Suppressor macrophage (primary cell): ENCODE measurements at places on chromosomes 5 and 9.
A peak's percentile ranks its signal among the peaks of the same experiment; 100 is the strongest.

- DNase-seq, result no peak
Observed at GRCh38 chr5:107869438-107870115, 198.8 kb upstream of the EFNA5 start.

- no peak for DNase-seq
Observed at GRCh38 chr5:61894046-61894445, 412.0 kb upstream of the KIF2A start.

GRCh38 chr5:150600616-150601490, 39.6 kb upstream of the SYNPO start:
- DNase-seq, result no peak

DNA sequence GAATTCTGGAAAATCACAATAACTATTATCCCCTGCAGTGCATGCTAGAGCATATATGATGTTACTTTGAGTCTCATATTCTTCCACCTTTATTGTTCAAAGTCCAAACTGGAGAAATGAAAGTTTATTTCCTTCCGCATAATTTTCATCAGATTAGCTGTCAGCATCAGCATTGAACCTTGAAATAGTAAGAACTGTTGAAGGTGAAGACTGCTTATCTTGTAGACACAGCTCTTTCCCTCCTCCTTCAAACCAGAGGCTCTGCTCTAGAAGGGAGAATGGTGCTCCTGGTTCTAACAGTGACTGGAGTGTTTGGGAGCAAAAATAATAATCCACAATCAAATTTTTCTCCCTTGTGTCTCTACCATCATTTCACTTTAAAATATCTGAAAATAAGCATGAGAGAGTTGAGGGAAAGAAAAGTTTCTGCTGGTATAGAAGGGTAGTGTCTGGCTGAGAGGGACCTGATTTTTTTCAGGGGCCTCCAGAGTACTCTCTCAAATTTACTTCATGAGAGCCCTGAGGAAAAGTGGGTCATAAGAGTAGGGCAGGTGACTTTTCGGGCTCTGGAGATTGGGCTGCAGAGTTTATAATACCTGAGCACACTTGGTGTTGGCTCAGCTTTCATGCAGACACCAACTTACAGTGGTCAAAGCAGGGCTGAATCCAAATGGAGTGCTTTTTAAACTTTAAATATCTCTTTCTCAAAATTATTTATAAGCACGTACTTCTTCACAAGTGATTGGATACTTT, 170.4 kb downstream of the ZDHHC21 start:
- DNase-seq, result no peak

GRCh38 chr9:97388721-97389238, 23.1 kb upstream of the TDRD7 start:
- DNase-seq, result peak; percentile 45

GRCh38 chr5:14450018-14450524, 131.5 kb upstream of the OTULINL start:
- no peak for DNase-seq

- no peak for DNase-seq
Observed at GRCh38 chr5:185095-186070, 5.9 kb upstream of the LRRC14B start.

GRCh38 chr5:91848453-91848852, 465.3 kb upstream of the ARRDC3 start:
- no peak for DNase-seq

DNA sequence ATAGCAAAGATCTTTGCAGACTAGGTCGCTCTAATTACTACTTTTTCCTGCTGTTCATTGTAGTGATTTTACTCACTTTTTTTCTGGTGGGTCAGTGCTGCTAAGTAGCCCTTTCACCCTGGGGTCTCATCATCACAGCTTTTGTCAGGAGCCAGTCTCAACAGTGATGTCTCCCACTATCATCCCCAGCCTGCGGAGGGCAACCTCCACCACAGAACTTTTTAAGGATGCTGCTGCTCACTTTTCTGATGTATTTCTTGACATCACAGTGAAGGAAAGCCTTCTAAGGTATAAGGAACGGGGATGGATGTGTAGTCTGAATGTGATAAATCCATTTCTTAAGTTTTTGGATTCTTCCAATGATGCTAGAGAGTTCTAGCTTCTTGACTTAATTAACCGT, 242.5 kb upstream of the RIOK2 start:
- DNase-seq, result peak; percentile 20

GRCh38 chr9:69949396-69949795, 94.3 kb upstream of the MAMDC2 start:
- no peak for DNase-seq

GRCh38 chr5:6819521-6819920, 106.3 kb downstream of the TENT4A start:
- DNase-seq, result no peak

GRCh38 chr9:125815568-125815967, 68.4 kb downstream of the PBX3 start:
- DNase-seq, result no peak

DNA sequence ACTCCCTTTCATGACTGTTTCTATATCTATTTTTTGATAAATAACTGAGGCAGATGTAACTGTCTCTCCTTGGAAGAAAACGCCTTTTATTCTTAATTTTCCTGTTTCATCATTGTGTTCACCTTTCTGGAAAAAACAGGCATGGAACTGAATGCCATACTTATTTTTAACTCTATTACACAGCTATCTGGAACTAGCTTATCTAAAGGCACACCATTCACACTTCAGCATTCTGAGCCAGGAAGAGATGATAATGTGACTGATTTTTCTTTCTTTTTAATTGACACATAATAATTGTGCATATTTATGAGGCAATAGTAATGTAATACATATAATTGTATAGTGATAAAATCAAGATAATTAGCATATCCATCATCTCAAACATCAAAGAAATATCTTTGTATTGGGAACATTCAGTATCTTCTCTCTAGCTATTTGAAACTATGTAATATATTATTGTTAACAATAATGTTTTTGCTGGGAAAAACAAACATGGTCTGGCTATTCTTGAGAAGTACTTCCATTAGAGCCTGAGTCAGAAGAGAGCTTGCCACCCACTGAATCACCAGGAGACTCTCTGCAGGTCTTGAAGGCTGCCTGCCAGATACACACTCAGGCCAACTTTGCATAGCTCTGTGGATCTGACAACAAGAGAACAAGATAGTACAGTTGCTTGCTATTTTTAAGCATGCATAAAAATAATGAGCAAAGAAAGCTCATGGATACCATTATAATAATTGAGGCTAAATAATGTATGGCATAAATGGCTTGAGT, 501.0 kb upstream of the EDIL3 start:
- no peak for DNase-seq

- DNase-seq, result no peak
Observed at GRCh38 chr5:147835386-147835798, 3.9 kb upstream of the SPINK1 start.

DNA sequence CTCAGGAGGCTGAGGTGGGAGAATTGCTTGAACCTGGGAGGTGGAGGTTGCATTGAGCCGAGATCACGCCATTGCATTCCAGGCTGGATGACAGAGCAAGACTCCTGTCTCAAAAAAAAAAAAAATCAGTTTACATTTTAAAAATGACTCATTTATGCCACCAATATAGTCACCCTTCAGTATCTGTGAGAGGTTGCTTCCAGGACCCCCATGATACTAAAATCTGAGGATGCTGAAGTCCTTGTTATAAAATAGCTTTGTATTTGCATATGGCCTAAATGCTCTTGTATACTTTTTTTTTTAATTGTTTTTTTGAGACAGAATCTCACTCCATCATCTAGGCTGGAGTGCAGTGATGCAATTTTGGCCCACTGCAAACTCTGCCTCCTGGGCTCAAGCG, 5.8 kb downstream of the OCLN start:
- no peak for DNase-seq

- DNase-seq, result no peak
Observed at GRCh38 chr5:85998656-85999055, 619.1 kb upstream of the COX7C start.

DNA sequence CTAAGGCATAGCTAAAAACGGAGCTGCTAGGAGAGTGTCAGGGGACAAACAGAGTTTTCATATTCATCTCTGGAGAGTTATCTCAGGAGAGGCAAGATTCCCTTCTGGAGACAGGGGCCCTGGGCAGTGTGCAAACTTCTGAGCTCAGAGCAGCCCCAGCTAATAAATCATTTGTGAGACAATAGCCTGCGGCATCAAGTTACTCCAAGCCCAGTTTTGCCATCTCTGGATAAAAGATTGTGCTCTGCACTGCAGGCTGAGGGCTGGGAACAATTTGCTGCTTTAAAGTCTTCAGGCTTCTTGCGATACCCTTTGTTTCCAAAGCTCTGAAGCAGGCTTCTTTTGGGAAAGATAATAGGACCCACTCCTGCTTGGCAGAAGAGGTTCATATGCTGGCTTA, 164.3 kb upstream of the BRINP1 start:
- DNase-seq, result no peak

DNA sequence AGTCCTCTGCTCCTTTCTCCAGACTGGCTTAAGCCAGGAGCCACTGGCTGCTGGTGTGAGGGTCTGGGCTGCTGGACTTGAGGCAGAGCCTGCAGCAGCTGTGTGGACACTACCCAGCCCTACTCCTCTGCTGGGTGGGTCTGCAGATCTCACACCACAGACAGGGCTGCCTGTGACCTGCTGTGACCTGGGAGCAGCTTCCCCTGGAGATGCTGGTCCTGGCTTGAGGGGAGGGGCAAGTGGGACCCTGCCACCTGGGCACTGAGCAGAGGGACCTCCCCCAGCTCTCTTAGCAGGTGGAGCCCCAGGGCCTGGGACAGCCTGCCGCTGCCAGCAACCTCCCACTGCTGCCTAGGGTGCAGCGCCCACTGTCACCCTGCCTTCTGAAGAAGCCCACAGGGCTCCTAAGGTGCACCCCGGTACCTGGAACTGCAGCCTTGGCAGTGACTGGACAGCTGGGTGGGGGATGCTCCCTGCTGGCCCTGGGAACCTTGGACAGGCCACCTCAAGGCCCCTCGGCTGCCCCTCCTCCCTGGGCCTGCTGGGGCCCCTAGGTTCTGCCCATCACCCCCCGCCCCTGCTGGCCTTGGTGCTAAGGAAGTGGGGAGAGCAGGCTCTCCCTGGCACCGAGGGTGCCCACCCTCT, 9.1 kb downstream of the CACFD1 start:
- DNase-seq, result no peak

GRCh38 chr5:18970000-18970399, 1018.0 kb downstream of the CDH18 start:
- no peak for DNase-seq
